ENCODE measurements at places on chromosomes 1 and 21.

DNA sequence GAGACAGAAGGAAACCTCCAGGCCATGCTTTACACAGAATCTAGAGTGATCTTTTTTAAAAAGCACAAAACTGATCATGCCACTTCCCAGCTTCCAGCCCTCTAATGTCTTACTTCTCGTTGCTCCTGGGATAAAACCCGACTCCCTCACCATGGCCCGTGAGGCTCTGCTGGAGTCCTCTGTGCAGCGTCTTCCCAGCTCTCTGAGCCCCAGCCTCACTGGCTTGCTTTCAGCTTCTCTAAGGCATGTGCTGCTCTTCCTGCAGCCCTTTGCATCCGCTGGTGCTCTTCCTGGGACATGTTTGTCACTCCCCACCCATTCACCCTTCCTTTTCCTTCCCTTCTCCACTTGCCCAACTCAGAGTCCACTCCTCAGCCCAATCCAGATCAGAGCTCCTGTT is 184.1 kb downstream of the AK5 start:
- no peak for ATAC-seq

DNA sequence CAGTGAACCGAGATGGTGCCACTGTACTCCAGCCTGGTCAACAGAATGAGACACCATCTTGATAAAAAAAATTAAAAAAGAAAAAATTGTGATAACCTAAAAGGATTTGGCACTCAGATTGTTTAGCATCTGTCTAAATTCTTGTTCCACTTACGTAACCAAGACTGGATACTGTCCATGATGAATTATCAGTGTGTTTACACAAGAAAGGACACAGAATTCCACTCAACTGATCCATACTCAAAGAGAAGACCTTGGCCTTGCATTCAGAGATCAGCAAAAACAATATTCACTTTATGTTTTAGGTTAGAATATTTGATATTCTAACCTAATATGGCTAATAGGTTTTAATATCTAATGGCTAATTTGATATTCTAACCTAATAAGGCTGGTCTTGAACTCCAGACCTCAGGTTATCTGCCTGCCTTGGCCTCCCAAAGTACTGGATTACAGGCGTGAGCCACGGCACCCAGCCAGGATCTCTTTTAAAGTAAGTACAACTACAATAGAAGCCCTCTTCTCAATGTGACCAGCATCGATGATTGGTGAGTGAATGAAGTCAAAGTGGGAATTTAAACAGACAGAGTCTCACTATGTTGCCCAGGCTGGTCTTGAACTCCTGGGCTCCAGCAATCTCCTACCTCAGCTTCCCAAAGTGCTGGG is 43.1 kb upstream of the COX20 start:
- no peak for ATAC-seq

DNA sequence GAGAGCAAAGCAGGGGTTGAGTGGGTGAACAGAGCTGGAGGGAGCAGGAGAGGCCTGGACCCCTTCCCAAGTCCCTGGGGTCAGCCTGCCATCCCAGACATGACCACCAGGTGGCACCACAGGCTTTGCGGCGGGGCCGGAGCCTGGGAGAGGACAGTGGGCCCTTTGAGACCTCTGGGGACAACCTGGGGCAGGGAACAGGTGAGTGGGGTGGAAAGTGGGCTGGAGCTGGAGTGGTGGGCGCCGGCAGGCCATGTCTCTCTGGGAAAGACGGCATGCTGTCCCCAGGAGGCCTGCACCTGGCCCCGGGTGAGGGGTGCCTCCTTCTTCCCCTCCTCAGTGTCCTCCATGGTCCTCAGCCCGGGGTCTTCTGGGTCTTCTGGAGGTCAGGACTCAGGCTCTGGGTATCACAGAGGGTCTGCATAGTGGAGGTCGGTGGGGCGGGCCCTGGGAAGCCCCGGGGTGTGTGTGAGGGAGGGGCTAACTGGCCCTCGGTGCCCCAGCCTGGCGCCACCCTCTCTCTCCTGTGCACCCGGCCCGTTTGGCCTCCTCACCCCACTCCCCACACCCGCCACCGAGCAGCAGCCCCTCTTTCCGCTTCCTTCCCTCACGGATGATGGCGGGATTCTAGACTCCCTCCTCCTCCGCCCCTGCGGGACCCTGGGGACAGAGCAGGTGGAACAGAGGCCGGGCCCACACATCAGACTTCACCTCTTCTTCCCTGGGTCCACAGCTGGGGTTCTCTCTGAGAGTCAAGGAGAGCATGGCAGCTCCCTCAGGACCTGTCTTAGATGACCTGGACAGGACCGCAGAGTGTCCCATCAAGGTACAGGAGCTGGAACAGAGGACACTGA is 28.5 kb upstream of the PKP1 start:
- ATAC-seq = peak; percentile 92

- ATAC-seq = peak; percentile 61
Measured at GRCh38 chr1:211258310-211258755, 833 bp upstream of the RCOR3 start.
